ENCODE measurements at places on chromosomes 2 and 18.

DNA sequence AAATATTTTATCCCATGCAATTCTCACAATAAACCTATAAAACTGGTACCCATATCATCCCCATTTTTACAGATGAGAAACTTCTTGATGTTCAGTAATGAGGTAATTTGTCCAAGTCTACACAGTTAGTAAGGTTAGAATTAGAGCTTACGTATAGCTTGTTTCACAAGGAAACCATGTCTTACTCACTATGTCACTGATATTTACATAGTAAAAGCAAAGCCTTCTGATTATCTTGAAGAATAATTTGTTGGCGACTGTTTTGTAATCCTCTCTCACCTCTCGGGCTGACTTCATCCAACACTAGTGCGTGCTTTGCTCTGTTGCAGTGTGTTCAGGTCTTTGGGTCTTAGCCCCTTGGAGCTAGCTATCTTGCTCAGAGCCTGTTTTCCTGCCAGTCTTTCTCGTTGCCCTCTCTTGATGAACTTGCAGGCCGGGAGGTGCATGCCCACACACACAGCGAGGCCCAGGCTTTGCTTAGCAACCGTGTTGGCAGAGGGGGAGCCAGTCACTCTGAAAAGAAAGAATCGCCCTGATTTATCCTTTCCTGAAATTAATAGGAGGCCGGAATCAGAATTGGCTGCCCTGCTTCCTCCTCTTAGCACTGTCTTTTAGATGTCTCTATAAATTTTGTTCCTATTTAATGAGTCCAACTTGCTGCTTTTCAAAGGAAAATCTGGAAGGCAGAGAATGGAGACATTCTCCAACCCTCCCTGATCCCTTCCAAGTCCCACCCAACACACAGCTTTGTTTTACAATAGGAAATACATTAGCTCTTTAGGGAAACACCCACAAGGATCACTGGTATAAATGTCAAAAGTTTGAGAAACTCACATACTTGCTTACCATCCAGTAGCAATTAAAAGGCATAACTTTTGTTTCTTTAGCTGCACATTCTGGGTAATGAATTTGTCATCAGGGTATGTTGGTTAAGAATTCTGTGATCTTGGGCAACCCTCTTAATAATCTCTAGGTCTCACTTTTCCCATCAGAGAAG lies 97.6 kb upstream of the SEC11C start:
- DNase-seq: no peak

GRCh38 chr2:142502402-142502801 lies 371.6 kb upstream of the LRP1B start:
- no peak for DNase-seq

GRCh38 chr2:80459028-80459427 lies 154.5 kb upstream of the LRRTM1 start:
- DNase-seq: no peak

DNA sequence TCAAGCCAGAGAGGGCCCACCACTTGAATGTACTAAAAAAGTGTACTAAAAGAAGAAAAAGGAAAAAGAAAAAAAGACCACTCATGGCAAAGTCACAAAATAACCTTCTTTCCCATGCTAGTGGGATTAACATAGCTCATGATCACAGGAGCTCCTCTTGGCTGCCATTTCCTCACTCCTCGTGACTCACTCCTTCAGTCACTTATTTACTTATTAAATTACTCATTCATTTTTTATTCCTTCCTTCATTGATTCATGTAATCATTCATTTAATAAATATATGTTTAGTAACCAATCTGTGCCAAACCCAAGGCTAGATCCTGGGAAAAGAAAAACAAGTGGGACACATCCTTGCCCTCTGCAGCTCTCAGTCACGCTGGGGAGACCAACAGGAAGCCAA lies 300.5 kb downstream of the INSIG2 start:
- DNase-seq: no peak

GRCh38 chr2:44679584-44679983 lies 261.9 kb upstream of the SIX3 start:
- no peak for DNase-seq

- DNase-seq: peak; percentile 3
Measured at GRCh38 chr2:190996338-190996946, 17.5 kb downstream of the STAT1 start.

DNA sequence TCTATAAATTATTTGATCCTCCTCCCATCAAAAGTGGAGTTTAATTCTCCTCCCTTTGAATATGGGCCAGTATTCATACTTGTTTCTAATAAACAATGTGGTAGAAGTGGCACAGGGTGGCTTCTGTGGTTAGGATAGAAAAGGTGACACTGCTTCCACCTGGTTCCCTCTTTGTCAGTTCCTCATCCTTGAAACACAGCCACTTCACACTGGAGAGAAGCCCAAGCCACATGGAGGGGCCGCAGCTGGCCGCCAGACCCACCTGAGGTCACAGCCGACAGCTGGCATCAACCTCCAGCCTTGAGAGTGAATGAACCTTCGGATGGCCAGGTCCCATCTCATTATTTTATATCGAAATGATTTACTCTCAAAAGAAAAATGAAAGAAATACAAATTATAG lies 27.5 kb upstream of the SLC66A3 start:
- DNase-seq: no peak

DNA sequence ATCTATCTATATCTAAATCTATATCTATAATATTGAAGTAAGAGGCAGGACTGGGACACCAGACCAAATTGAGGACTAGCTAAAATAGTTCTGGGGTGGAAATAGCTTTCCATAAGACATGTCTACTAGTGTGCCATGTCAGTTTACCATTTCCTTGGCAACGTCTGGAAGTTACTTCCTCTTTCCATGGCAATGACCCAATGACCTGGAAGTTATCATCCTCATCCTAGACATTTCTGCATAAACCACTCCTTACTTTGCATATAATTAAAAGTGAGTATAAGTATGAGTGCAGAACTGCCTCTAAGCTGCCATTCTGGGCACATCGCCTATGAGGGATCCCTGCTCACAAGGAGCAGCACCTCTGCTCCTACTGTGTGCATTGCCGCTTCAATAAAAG lies 734.0 kb upstream of the GCFC2 start:
- no peak for DNase-seq

GRCh38 chr2:118721817-118722551 lies 125.5 kb downstream of the EN1 start:
- no peak for DNase-seq

DNA sequence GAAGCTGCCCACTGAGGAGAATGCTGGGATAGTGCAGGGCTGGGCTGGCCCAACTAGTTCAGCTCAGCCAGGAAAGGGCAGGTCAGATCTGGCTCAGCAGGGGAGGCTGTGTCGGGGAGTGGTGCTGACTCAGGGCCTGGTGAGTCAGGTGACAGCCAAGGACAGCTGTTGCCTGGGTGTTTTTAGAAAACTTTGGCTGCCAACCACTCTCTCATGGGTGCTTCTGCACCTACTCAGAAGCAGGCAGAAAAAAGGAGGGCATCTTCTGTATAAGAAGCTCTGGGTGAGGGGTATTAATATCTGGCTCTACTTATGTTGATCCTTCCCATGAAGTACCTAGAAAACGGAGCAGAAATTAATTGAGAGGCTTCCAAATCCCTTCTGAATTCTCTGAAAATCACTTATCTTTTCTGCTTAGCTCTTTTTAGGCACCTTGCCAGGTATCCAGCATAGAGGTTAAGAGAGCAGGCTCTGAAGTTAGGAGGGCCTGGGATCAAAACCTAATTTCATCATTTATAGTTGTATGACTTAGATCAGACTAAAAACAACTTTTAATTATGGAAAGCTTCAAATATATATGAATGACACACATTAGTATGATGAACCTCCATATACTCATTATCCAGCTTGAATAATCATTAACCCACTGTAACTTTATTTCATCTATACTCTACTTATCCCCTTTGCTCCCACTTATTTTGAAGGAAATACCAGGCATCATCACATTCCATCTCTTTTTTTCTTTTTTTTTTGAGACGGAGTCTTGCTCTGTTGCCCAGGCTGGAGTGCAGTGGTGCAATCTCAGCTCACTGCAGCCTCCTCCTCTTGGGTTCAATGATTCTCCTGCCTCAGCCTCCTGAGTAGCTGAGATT lies 15.5 kb upstream of the RAB10 start:
- no peak for DNase-seq

- no peak for DNase-seq
Measured at GRCh38 chr2:230457073-230457768, 41.2 kb downstream of the SP100 start.

- no peak for DNase-seq
Measured at GRCh38 chr2:32745191-32745590, 117.3 kb downstream of the TTC27 start.

- no peak for DNase-seq
Measured at GRCh38 chr18:23493654-23494053, 9.7 kb upstream of the RMC1 start.

DNA sequence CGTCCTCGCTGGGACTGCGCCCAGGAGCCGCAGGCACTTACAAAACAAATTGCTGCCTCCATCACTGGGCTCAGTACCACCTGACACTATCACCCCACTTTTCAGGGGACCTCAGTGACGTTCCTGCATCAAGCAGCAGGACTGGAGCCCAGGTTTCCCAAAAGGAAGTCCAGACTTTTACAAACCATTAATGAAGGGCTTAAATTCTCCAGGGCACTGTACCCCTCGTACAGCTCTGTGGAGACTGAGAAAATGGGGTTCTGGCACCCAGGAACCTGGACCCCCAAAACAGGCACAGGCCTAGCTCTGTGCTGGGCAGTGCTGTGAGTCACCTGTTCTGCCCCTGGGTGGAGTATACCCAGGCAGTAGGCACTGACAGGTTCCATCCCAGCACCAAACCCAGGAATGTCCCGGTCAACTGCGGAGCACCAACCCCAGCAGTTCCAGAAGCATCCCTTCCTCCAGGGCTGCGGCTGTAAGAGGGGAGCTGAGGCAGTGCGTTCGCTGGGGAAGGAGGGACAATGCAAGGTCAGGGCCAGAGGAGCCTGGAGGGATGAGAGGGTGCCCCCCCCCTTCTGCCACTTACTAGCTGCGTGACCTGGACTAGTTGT lies 24.6 kb upstream of the NOTO start:
- no peak for DNase-seq

GRCh38 chr2:198309673-198310280 lies 505.4 kb downstream of the PLCL1 start:
- peak; percentile 18 for DNase-seq

GRCh38 chr2:142989273-142990204 lies 112.1 kb downstream of the KYNU start:
- no peak for DNase-seq

DNA sequence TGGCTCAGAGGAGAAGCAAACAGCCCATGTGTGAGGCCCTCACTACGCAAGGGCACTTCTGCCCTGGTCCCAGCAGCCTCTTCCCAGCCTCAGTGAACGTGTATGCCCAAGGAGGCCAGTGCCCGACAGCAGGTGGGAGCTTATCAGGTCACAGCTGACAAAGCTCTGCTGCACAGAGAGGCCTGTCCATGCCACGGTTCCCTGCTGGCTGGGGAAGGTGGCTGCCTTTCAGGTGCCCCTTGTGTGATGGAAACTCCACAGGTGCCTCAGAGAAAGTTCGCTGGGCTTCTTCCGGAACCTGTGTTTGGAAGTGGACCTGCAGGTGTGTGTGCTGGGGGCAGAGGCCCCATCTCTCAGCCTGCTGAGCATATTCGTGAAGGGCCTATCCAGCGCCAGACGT lies 47.3 kb downstream of the EDAR start:
- no peak for DNase-seq

DNA sequence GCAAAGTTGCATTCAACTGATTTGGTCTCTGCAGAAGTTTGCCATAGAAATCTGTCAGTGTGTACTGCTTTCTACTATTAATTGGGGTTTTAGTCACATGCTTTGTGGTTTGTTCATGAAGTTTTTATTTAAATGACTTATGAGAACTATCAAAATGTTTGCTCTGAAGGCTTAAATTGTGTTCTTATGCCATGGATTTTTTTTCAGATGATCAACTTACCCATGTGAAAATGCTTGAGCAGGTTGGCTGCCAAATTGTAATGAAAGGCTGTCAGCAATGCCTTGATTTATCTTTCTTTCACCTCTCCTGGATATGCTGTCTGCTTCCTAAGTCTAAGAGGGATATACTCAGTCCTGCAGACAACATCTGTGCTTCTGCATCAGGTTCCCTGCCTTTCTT lies 50.7 kb downstream of the FMNL2 start:
- no peak for DNase-seq

- DNase-seq: no peak
Measured at GRCh38 chr18:42094875-42095274, 139.8 kb downstream of the PIK3C3 start.

- DNase-seq: no peak
Measured at GRCh38 chr2:213411582-213412289, 127.5 kb downstream of the SPAG16 start.

- no peak for DNase-seq
Measured at GRCh38 chr2:147223553-147224060, 621.2 kb upstream of the ACVR2A start.

DNA sequence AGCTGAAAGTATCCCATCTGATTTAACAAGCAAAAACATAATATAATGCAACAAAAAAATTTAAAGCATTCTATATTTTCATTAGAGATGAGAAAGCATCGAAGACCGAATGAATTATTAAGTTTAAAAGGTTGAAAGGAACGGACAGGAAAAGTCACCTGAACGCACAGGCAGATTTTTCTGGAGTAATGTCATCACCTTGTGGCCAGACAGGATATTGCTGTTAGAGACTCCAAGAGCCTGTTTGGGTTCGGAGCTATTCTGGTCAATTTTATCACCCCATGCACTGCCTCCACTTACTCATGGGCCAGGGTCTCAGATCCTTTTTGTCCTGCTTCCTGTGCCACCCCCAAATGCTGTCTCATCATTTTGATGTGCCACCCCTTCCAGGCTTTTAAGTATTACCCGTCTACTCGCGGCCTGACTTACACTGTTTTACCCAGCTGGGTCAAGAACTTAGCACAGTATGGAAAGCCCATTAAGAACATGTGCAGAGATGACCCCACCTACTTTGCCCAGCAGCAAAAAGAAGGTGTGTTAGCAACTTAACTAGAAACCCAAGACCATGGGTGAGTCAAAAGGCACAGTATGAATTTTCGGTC lies 27.3 kb downstream of the GKN2 start:
- DNase-seq: peak; percentile 16

DNA sequence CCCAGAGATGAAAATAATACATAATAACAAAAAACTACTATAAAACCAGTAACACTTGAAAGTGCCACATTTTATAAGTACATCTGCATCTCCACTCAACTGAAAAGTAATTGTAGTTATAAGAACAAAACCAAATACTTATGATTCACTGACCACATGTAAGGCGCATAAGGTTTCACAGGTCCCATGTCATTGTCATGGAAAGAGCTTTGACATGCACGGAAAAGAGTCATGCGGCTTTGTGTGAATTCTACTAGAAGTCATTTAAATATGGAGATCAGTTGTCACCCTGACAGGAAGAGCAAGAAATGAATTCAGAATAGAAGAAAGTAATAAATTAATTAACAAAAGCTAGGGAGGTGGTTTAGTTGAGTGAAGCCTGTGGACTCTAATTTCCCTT lies 459.1 kb downstream of the CDH2 start:
- DNase-seq: no peak

GRCh38 chr2:144683966-144684365 lies 164.0 kb upstream of the ZEB2 start:
- DNase-seq: no peak

DNA sequence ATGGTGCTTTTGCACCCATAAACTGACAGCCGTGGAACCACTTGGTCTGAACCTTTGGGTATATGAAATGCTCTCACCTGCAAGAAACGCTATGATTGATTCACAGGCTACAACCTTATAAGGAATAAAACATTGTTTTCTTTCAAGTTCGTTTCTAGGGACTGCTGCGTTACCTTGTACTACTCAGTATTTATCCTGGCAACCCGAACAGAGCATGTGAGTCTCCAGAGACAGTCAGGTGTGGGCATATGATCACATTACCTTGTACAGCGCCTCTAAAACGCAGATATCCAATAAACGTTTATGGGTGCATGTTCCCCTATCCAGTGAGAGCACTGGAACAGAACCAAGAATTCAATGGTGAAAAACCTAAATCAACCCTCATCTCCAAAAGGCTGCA lies 1.7 kb downstream of the CCBE1 start:
- DNase-seq: no peak
